Peyer's patch (tissue), 4 donors: ENCODE measurements at places on chromosomes 6 and 20.

GRCh38 chr6:46651006-46651405 is 1.6 kb downstream of the CYP39A1 start:
- no peak for DNase-seq

- DNase-seq: no peak
Observed at GRCh38 chr20:25193843-25194242, 1.7 kb upstream of the ENTPD6 start.

DNA sequence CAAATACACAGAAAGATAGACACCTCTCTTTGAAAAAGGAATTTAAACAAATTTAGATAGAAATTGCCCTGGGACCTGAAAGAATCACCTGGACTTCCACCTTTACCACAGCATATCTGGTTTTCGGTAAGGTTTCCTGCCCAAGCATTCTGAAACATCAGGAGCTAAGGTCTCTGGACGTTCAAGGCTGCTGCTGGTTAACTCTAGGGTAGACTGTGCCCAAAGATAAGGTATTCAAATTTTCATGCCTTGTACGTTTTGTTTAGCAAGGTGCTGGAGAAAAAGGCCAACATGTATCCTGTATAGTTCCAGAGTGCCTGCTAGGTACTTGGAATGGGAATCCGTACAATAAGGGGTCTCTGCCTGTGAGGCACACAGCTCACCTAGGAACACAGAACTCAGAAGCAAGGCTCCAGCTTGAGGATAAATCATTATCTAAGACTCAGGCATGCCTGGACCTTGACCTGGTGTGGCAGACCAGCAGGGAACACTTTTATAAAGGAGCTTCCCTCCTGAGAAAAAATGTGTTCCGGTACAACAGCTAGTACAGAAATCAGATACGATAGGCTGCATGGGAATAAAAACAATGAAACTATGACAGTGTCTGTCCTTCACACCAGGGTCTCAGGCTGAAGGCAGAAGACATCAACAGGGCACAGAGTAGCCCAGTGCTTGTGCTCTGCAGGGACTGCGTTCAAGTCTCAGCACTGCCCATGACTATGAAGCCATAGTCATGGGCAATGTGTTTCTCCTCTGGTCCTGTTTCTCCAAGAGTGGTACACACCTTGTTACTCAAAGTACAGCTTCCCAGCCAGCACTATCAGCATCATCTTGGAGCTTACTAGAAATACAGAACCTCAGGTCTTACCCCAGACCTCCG is 70.4 kb downstream of the METTL24 start:
- DNase-seq: no peak

DNA sequence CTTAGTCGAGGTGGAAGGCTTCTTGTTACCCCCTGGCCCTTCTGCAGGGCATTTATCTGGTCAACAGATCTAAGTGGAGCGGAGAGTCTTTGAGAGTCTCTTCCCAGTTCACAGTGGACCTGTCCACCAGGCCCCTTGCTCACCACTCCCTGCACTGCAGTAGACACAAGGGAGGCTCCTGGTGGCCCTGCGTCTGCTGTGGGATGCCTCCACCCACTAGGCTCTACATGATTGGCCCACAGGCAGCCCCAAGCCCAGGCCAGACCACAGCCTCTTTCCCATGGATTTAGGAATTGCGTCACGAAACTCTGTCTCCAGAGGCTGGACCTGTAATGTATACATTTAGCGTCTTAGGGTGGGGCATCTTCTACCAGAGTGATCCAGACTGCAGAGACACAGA is 28.4 kb downstream of the TBC1D7 start:
- no peak for DNase-seq

DNA sequence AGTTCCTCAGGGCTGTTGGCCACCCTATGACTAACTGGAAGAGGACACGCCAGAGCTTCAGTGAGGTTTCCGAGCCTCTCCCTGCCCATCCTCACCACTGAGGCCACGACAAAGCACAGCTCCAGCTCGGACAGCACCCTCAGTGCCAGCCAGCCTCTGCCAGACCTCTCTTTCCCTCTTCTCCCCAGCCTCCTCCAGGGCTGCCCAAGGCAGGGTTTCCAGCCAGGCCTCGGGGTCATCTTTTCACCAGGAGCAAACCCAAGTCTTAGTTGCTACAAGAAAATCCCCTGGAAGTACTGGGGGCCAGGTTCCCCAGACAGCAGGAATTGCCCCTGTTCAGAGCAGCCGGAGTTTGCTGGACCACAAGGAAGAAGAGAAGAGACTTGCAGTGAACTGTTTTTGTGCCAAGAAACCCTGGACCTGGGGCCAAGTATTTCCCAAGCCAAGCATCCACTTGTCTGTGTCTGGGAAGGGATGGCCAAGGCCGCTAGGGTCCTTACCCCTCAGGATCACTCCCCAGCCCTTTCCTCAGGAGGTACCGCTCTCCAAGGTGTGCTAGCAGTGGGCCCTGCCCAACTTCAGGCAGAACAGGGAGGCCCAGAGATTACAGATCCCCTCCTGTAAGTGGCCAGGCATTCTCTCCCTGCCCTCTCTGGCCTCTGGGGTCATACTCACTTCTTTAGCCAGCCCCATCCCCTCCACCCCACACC is 41.6 kb downstream of the PLAGL2 start:
- no peak for DNase-seq

GRCh38 chr20:4740774-4741431 is 19.2 kb downstream of the PRND start:
- peak; percentile 72 for DNase-seq
